ENCODE measurements at places on chromosomes 7 and 10.

GRCh38 chr7:122546496-122546895 is 152.4 kb downstream of the RNF133 start:
- DNase-seq: no peak

GRCh38 chr7:44979481-44980392 is 922 bp upstream of the MYO1G start:
- DNase-seq: no peak

DNA sequence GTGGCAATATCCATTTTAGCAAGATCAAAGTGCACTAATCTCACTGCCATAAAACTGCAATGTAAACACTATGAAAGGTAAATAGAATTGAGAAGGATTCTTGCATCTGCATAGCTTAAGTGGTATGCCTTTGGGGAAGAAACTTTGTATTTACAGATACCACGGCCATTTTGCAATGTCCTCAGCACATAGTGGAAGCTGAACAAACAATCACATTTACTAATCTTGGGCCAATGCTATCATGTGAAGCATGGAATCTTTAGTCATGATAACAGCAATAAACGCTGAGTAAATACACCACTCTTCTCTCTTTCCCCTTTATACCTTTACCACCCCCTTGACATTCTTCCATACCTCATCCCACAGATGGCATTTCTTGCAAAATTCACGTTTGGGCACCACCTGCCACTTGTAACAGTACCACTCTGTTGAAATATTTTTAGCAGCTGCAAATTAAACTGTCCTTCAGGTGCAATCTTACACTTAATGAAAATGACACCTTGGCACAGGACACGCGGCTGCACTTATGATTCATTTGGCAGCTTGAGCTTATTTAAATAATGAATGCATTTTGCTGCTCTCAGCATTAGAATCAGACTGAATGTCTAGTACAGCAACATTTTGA is 171.8 kb downstream of the SEMA3A start:
- no peak for DNase-seq

GRCh38 chr10:90675621-90676020 is 182.2 kb downstream of the HTR7 start:
- no peak for DNase-seq

GRCh38 chr10:6382081-6382480 is 179.3 kb downstream of the PFKFB3 start:
- DNase-seq: peak; percentile 31

DNA sequence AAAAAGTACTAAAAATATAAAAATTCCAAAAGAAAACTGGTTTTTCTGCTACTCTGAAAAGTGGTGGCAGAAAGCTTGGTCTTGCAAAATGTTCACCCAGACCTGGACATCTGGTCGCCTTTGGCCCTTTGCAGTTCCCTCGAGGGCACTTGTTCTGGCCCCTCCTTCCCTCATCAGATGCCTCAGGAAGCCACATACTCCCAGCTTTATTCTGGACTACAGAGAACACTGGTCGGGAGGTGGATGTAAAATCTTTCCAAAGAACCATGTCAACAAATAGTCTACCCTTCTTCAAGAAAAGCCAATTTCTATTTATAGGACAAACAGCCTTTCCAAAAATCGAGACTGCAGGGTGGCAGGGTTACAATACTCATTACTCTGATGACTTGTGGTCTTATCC is 726.1 kb downstream of the TNS3 start:
- DNase-seq: no peak

GRCh38 chr10:17001297-17001744 is 128.3 kb downstream of the CUBN start:
- no peak for DNase-seq

- no peak for DNase-seq
Measured at GRCh38 chr7:23759671-23760391, 49.8 kb downstream of the STK31 start.

- no peak for DNase-seq
Measured at GRCh38 chr7:28865601-28866144, 92.5 kb downstream of the TRIL start.

DNA sequence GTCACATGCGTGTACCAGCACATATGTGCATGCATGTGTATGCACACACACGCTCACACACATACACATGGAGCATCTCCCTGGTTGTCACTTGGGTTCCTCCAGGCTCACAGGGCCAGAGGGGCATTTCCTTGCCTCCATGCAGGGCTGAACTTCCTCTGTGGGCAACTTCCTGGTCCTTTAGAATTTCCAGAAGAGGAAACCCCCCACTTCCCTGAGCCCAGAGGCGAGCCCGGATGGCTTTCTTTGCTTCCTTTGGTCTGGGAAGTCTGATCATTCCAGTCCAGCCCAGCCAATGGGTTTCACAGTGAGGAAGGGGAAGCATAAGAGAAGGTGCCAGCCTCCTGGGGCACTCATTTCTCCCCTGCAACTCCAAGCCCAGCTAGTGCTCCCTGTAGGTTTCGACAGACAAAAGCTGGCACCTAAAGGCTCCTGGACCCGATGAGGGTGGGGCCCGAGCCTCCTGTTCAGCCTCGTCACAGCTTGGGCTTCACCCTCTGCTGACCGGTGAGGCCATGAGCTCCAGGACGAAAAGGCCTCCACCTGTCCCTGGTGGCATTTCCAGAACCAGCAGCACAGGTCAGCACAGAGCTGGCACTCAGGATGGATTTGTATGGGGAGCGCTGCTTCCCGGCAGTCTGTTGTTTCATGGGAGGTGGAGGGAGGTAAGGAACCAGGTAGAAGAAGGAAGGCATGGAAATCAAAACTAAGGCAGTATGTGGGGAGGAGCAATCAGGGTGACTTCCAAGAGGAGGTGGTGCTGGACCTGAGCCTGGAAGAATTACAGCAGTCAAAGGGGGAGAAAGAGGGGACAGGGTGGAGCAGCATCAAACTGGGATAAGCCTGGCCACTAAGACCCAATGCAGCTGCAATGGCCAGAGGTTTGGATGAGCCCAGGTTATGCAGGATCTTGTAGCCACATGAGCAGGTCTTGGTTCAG is 23.7 kb downstream of the BTBD16 start:
- DNase-seq: no peak

- DNase-seq: no peak
Measured at GRCh38 chr10:132256866-132257265, 50.9 kb downstream of the STK32C start.

DNA sequence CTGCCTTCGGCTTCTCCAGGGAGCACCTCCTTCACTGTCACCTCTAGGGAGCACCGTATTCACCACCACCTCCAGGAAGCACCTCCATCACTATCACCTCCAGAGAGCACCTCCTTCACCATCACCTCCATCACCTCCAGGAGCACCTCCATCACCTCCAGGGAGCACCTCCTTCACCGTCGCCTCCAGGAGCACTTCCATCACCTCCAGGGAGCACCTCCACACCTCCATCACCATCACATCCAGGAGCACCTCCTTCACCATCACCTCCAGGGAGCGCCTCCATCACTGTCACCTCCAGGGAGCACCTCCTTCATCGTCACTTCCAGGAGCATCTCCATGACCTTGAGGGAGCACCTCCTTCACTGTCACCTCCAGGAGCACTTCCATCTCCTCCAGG is 102.3 kb downstream of the DNAJB6 start:
- DNase-seq: no peak

GRCh38 chr7:154832557-154833138 is 170.3 kb downstream of the PAXIP1 start:
- no peak for DNase-seq

DNA sequence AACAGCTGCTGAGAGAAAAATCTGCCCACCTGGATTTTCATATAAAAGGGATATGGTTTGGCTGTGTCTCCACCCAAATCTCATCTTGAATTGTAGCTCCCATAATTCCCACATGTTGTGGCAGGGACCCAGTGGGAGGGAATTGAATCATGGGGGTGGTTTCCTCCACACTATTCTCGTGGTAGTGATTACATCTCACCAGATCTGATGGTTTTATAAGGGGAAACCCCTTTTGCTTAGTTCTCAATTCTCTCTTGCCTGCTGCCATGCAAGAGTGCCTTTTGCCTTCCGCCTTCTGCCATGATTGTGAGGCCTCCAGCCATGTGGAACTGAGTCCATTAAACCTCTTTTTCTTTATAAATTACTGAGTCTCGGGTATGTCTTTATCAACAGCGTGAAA is 20.8 kb upstream of the MKI67 start:
- DNase-seq: no peak

- no peak for DNase-seq
Measured at GRCh38 chr10:125340903-125341302, 180.5 kb upstream of the CTBP2 start.

DNA sequence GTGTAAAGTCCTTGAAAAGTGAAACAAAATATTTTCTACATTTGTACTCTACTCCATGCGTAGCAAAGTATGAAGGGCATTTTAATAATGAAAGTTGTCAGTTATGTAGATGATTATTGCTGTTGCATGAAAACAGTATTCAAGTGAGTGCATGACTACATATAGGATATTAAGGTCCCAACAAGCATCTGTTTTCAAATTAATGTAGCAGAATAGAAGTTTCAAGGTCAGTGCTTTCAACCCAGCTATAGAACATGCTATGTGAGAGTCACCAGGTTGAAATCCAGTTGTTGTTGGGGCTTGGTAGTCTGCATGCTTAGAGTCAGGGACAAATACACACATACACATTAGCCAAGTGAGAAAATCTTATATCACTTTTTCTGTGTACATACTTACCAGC is 14.8 kb downstream of the CD36 start:
- DNase-seq: no peak

GRCh38 chr10:129310881-129311280 is 156.2 kb upstream of the MGMT start:
- DNase-seq: no peak

DNA sequence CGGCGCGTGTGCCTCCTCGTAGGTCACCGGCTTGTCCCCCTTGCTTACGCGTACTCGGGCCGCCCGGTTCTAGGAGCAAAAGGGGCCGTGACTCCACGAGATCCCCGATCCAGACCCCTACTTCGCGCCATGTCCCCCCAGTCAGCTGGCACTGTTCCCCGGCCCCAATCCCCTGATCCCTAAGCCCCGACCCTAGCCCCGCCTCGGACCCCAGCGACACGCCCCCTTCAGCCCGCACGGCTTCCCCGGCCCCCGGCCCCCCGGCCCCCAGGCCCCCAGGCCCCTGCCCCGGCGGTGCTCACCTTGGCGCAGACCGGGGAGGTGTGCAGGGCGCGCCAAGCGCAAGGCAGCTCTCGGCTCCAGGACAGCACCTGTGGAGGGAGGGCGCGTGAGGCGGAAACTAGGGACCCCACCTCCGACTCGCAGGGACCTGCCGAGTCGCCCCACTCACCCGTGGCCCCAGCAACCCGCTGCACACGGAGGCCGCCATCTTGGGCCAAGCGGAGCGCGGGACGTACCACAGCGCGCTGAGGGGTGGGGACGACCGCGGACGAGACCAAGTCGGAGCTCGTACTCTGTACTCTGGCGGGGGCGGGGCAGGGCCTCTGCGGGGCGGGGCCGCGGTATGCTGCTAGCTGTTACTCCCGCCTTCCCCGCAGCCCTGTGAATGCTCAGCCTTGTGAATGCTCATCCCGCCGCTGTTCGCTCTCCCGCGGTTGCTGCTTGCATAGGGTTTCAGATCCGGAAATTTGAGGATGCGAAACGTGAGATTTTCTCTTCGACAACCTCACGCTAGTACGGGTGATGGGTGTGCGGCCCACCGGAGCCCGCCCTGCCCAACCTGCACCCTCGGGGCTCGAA is at the start of gene MRPS24:
MRPS24 (minus strand) TSS at position 512 of the 861 bp plus-strand sequence; CDS start at position 490, 22 bp downstream.
- DNase-seq: peak; percentile 93

DNA sequence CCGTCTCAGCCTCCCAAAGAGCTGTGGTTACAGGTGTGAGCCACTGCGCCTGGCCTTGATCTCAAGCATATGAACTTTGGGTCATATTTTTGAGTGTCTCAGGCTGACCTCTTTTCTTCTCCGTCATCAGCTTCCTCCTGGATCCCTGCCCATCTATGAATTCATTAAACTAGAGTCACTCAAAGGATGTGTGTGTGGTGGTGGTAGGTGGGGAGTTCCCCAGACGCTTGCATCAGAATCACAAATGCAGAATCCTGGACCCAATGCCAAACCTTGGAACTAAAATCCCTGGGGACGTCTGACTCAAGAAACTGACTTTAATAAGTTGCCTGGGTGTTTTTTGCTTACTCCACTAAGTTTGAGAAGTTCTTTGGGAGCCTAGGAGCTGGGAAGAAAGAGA is 6.7 kb upstream of the CREB5 start:
- no peak for DNase-seq

GRCh38 chr10:86436963-86437362 is 70.4 kb upstream of the GRID1 start:
- no peak for DNase-seq

GRCh38 chr7:3028071-3028757 is 15.5 kb downstream of the CARD11 start:
- DNase-seq: no peak

GRCh38 chr7:150942591-150943452 is 35.3 kb downstream of the KCNH2 start:
- DNase-seq: no peak

- DNase-seq: no peak
Measured at GRCh38 chr10:17586821-17587234, 30.3 kb downstream of the HACD1 start.

DNA sequence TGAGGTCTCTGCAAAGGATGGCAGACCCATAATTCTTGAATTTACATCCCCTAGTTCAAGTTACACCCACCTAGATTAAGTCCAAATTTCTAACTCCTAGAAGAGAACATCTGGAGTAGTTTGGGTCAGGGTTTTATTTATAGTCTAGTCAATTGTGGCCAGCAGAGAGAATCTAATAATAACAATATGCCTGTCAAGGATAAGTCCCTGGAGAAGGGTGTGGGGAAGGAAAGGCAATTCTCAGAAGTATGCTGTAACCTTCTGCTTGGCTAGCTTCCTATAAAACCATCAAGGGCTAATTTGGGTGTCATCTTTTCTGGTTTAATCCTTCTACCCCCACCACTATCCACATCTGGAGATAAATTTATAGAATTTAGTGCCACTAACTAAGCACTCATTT is 52.8 kb upstream of the SEMA3E start:
- DNase-seq: no peak

GRCh38 chr10:101485681-101486554 is 102.1 kb downstream of the POLL start:
- no peak for DNase-seq

GRCh38 chr10:126014309-126014708 is 117.9 kb downstream of the FANK1 start:
- no peak for DNase-seq

DNA sequence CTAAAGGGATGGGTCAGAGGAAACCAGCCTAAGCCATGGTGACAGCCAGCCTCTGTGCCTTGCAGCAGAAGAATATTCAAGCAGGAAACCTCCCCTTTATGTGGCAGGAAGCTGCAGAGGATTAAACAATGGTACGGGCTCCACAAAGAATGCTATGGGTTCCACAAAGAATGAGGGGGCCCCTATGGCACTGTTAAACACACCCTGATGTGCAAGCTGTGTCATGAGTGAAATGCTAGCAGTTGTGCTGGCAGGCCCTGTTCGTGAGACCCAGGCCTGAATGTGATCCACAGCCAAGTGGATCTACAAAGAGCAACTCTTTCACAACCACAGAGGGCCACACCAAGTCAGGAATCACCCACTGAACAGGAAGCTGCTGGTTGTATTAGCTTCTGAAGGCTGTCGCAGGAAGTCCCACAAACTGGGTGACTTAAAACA is 68.9 kb downstream of the MYOF start:
- no peak for DNase-seq
